Activated CD8-positive, alpha-beta memory T cell treated with anti-CD3 and anti-CD28 coated beads for 48 hours (primary cell): ENCODE measurements at places on chromosomes 2 and 18.

- no peak for DNase-seq
These were observed 69.6 kb upstream of the RAB6C start for GRCh38 chr2:129909651-129910418.

GRCh38 chr2:130376433-130377293 is 20.8 kb downstream of the PTPN18 start:
- no peak for DNase-seq

DNA sequence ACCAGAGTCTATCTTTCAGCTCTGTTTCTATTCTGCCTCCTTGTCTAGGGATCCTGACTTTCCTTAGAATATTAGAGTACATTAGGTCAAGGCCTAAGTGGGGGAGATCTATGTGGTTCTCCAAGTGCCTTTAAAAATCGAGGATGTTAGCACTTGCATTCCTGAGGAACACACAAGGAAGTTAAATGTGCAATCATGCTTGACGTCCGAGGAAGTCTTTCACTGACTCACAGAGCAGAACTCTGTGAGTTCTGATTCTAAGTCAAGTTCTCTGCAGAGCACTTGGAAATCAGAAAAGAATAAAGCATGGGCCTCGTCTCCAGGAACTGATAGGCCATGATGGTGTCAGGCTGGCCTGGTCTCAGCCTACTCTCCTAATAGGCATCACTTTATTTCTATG is 17.2 kb downstream of the FHOD3 start:
- no peak for DNase-seq

GRCh38 chr2:117737846-117738245 is 76.6 kb upstream of the DDX18 start:
- no peak for DNase-seq

- DNase-seq = peak; percentile 55
These were observed at the start of gene ZNF236 for GRCh38 chr18:76822506-76823160. ZNF236 (plus strand) TSS chr18:76822557; CDS start chr18:76822608, 51 bp downstream.

GRCh38 chr2:177328056-177328455 is 63.5 kb upstream of the NFE2L2 start:
- no peak for DNase-seq

- DNase-seq = no peak
These were observed 369.7 kb downstream of the RAD51AP2 start for GRCh38 chr2:17148407-17149145.

GRCh38 chr18:9091066-9091476 is 11.4 kb upstream of the NDUFV2 start:
- no peak for DNase-seq

GRCh38 chr2:185044323-185044874 is 446.1 kb downstream of the ZNF804A start:
- no peak for DNase-seq

DNA sequence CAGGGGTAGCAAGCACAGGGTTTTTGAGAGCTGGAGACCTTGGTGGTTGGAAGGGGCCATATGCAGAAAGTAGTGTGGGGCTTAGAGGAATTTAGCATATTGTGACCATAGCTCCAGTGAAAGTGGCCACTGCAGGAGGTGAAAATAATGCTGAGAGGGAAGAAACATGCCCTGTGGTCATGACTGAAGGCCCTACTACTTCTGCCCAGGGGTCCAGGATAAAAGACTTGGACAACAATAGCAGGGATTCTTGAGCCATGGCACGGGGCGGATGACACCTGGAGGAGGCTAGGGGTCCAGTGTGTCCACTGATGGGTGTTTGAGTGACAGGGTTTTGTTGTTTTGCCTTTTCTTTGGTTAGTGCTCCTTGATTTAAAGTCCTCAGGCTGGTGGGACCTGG is 694.6 kb downstream of the CPS1 start:
- no peak for DNase-seq

DNA sequence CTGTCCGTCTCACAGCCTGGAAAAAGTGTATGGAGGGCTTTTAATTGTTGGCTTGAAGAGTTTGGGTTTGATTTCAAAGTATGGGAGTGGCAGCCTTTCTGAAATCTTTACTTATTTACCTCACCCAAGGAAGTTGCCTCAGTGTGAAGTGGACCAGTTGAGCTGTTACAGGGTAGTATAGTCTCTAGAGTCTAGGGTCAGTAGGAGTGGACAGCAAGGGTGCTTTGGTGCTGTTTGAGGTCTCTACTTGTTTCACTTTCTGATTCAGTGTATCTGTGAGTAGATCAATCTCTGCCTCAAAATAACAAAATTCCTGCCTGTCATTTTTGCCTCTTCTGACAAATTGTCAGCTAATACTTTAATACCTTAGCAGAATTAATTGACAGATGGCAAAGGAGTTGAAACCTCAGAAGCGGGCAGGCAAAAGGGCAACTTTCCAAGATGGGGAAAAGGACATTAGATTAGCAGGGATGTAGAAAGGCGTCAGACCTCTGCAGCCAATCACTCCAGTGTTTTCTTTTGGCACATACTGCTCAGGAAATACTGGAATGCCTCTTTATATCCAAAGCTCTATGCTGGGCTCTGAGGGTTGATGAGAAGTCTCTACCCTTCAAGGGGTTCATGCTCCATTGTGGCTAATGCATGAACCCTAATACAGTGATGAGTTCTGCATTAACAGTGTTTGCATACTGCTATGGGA is 5.9 kb downstream of the RIOK3 start:
- DNase-seq = no peak

DNA sequence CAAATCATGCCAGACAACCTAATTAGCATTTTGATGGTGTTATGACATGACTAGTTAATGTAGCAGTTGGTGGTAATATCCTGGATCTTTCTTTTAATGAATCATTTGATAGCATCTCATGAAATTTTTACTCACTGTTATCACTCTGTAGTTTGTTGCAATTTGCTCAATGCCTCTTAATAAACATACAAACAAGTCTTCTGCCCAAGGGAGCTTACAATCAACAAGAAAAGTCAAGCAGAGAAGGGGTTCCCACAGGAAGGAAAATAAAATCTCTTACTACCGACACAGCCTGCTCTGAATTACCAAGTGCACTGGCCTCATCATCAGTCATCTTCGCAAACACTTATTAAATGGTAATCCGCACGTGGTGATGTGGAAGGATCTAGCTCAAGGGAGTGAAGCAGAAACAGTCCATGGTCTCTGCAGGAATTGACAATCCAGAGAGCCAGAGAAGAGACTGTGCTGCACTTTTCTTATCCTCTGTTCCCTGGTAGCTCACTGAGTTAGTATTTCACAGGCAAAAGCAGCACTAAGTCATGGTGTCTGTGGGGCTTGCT is 263.5 kb downstream of the EPHA4 start:
- DNase-seq = no peak

DNA sequence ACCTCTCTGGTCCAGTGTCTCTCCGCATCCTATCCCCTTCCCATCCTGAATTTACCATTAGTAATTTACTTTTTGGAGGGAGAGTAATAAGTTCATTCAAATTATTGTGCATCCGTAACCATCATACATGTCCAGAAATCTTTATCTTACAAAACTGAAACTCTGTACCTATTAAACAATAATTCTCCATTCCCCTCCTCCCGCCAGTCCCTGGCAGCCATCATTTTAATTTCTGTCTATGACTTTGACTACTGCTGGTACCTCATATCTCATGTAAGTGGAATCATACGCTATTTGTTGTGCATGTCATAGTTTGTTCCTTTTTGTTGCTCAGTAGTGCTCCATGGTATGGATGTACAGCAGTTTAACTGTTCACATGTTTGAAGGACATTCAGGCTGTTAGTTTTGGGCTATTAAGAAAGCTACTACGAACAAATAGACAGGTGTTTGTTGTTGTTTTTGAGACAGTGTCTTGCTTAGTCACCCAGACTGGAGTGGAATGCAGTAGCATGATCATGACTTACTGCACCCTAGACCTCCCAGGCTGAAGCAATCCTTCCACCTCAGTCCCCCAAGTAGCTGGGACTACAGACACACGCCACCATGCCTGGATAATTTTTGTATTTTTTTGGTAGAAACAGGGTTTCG is 2.0 kb downstream of the LIMS1 start:
- no peak for DNase-seq

DNA sequence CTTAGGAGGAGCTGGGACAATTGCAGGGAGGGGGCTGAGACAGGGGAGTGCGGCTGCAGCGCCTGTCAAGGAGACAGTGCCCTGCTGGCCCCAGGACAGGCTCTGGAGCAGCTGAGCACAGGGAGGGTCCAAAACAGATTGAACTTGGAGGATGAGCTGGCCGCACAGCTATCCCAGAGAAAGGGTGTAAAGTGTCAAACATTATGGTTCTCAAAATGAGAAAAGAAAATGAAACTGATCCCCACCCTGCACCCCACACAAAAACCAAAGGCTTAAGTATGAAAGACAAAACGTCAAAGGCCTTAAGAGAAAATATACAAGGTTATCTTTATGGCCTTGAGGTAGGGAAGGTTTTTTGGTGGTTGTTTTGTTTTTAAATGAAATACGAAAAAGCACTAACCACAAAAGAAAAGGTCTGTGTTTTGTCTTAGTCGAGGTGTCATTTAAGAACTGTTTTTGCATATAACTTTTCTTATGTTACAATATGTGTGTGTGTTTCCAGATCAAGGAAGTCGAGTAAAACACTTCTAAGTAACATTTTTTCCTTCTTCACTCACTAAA is 111.8 kb downstream of the HDAC4 start:
- no peak for DNase-seq

GRCh38 chr2:150045601-150046000 is 441.9 kb downstream of the RND3 start:
- DNase-seq = no peak

GRCh38 chr2:189580241-189580651 is 340 bp downstream of the SLC40A1 start:
- no peak for DNase-seq

- no peak for DNase-seq
These were observed 28.8 kb upstream of the CACNB4 start for GRCh38 chr2:152127628-152128027.

- no peak for DNase-seq
These were observed 50.7 kb upstream of the ARL5A start for GRCh38 chr2:151878655-151879563.

GRCh38 chr18:48790226-48790863 is 160.4 kb downstream of the SMAD7 start:
- DNase-seq = no peak

DNA sequence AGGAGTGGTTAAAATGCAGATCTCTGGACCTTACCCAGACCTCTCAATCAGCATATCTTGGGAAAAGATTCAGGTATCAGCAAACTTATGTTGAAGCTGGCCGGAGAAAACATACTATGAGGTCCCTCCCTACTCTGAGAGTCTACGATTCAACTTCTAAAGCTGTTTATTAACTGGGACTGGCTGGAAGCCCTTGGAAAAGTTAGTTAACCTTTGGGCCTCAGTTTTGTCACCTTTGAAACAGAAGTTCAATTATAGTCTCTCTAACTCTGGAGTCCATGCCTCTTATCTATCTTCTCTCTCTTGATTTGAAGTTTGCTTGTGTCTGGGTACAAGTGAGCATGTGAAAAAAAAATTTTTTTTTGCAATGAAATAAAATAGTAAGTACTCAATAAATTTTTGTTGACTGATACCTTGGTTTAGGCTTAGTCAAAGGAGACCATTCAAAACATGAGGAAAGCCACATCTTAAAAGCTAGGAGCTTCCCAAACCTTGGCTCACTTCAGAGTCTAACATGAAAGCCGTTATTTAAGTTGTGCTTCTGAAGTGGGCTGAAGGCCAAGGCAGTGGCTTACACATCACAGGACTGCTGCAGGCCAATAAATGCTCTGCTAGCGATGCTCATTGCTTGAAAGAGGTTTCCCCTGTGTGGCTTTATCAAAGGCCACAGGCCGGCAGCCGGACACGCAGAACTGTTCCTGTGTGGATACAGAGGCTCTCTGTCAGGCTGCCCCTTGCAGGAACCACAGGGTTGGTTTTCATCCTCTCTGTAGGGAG is 110.6 kb upstream of the FAM136A start:
- no peak for DNase-seq

DNA sequence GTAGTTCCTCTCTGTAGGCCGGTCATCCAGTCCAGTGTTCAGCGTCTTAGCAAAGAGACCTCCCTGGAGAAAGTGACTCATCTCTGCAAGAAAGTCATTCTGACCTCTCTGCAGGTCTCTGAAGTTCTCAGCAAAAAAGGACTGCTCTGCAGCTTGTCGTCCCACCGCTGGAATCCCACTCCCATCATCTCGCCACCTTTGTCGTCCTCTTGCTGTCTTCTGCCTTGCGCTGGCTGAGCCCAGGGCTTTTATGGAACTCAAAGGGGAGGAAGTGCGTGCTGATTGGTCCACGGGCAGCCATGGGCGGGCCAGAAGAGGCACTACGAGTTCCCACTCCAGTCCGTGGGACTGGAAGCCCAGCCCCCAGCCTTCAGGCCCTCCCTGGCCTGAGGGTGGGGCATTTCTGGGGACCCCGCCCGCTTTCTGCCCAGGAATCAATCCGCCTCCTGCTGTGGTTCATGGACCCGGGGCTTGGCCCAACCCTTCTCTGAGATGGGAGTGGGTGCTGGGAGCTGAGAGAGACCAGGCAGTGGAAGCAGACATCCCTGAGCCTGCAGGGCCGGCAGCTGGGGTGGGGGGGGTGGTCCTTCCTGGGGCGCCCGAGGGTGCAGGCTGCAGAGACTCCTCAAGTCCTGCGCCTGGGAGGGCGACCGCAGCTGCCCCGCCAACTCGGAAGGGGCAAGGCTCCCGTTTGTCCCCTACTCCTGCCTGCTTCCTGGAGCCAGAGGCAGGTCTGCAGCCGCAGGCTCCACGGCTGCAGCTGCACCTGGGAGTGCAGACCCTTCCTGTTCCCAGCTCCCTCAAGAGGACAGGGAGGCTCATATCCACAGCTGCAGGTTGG is 660.7 kb upstream of the RAB6C start:
- DNase-seq = no peak

GRCh38 chr18:46167971-46168370 is 63.8 kb downstream of the HAUS1 start:
- no peak for DNase-seq

- DNase-seq = no peak
These were observed 142.6 kb downstream of the SH3BP4 start for GRCh38 chr2:235094457-235094856.

DNA sequence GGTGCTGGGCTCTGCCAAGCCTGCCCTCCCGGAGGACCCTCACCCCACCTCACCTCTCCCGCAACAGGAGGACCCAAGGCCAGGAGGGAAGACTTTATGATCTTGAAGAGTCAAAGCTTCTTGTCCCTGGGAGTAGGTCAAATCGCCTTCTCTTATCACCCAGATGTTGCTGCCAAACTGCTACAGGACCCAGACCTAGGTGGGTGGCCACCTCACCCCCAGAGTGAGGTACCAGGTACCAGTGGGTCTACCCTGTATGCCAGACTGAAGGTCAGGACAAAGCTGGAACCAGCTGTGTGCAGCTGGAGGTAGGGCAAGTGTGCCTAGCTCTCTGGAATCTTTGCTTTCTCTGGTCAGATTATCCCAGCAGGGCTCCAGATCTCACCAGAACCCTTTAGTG is 197.2 kb downstream of the ZFP36L2 start:
- no peak for DNase-seq

- no peak for DNase-seq
These were observed 49.2 kb upstream of the CDC42EP3 start for GRCh38 chr2:37720533-37721200.

- no peak for DNase-seq
These were observed 141.6 kb downstream of the UBE2E3 start for GRCh38 chr2:181121996-181122395.
